ENCODE measurements at places on chromosomes 2 and 18.
A peak's percentile ranks its signal among the peaks of the same experiment; 100 is the strongest.

DNA sequence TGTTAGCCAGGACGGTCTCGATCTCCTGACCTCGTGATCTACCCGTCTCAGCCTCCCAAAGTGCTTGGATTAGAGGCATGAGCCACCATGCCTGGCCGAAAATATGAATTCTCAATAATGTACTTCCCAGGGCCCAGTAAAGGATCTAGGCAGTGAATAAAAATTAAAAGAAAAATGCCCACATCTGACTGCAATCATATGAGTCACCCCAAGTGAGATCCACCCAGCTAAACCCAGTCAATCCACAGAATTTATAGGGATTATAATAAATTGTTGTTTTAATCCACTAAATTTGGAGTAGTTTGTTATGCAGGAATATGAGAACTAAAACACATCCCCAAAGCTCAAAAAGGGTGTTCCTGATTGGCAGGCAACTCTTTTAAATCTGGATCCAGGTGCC is 93.5 kb upstream of the STK39 start:
- no peak for DNase-seq

DNA sequence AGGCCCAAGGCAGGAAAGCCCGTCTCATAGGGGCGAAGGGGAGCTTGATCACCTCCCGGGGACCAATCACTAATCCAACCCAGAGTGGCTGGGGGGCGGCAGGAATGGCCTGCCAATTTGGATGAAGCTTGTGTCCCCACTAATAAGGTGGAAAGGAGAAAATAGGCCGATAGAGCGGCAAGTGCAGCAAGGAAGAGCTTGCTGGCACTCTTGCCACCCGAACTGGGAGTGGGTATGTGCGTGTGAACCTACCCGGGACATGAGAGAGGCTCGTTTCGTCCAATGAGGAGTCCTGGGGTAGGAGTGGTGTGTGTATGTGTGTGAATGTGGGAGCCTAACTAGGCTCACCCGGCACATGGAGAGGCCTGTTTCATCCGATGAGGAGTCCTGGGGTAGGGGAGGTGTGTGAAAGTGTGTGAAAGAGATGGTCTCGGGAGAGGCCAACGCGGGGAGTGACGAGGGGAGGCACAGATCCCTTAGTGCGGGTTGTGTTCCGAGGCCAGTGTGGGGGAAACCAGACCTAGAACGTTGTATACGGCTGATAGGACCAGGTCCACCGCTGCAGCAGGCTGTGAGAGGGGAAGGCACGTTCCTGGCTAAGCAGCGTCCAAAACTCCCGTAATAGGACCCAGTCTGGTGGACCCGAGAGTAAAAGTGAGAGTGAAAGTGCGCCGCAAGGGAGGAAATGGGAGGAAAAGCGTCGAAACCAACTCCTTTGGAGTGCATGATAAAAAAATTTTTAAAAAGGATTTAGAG is 47.1 kb upstream of the SELENOI start:
- DNase-seq: peak; percentile 75

GRCh38 chr2:71555798-71556454 is 102.6 kb downstream of the DYSF start:
- no peak for DNase-seq

- no peak for DNase-seq
Observed at GRCh38 chr18:22063672-22064071, 105.7 kb upstream of the GATA6 start.

GRCh38 chr2:55419233-55419678 is 400 bp downstream of the CCDC88A start:
- peak; percentile 55 for DNase-seq

DNA sequence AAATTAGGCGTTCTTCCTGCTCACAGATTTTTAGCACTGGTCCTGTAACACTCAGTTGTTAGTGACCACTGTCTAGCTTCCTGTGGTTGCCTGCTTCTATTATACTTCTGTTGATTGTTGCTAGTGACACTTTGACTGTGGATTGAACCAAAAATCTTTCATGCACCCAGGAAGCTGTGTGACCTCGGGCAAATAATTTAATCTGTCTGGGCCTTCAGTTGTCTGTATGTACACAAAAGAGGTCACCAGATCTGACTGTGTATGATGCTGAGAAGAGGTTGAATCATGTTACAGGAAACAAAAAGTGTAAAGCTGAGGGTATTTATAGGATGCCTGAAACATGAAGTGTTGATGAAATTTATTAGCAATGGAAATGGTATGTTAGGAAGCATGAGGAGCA is 12.7 kb downstream of the ICOS start:
- no peak for DNase-seq

DNA sequence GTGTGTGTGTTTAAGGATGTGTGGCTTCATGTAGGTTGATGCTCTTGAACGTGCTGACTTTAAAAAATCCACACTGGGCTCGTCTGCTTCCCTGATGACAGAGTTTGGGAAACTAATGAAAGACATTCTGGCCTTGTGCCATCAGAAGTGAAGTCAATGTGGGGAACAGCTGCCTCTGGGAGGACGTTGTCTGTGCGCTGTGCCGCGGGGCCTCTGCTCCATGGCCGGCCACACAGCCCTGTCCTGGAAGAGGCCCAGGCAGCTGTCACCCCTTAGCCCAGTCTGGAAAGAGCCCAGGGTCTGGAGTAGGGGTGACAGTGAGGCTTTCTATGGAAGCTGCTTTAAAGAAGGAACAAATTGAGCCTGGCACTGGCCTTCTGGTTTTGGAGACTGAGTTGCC is 155.8 kb downstream of the SH3RF3 start:
- no peak for DNase-seq

DNA sequence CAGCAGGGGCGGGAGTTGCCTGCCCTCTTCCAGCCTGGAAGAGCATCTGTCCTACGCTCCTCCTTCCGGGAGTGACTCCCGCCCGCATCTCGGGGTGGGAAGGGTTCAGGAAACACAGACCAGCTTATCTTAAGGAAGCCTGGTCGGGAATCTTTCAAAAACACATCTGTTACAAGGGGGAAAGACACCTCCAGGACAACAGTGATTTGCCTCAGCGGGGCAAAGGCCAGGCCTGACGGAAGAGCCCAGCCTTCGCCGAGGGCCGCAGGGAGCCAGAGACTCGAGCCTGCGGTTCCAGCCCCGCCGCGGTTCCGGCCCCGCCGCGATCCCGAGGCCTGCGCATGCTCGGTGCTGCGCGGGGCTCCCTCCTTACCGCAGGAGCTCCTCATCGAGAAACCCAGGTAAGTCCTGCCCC is 38.1 kb upstream of the TGIF1 start:
- DNase-seq: peak; percentile 32

DNA sequence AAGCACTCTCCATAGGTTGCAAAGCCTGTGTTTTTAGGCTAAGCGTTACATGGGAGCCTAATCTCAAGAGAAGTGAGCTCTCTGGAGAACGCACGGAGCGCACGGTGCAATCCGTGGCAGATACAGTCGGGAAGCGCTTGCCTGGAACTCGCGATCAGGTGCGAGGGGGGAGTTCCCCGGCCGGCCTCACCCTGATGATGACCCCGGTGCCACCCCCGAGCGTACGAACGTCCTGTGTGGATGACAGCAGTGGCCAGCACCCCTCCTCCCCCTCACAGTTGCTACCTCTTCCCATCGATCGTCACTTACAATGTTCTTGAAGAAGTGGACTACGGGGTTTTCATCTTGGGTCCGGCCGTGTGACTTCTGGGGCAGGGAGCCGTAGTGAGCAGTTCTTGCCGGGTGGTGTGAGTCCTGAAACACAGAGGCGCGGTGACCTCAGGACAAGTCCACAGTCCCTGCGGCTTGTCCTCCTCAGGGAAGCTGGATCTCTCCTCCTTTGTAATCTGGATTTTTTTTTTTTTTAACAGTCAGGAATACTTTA is 142.9 kb downstream of the MBP start:
- DNase-seq: no peak

DNA sequence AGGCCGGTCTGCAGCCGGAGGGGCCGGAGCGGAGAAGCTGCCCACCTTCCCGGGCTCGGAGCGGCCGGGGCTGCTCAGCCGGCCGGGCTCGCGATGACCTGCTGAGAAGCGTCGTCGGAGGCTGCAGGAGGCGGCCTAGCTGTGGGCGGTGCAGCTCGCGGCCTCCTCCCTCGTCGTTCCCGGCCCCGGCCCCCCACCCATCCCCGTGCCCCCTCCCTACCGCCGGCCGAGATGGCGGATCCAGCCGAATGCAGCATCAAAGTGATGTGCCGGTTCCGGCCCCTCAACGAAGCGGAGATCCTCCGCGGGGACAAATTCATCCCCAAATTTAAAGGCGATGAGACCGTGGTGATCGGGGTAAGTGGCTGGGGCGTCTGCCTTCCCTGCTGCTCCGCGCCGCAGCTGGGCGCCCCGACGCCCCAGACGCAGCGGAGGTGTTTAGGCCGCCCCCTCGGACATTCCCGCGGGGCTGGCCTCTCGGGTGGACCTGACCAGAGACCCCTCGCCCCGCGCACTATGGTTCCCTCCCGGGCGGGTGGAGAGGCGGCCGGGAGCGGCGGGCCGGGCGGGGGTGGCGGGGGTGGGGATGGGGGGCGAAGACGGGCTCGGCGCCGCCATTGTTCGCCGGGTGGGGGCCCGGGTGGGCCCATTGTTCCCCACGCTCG is 492 bp downstream of the KIF5C start:
- no peak for DNase-seq

GRCh38 chr2:182148344-182148743 is 162.7 kb downstream of the PPP1R1C start:
- DNase-seq: no peak

GRCh38 chr2:240663546-240664190 is 19.0 kb downstream of the AQP12B start:
- DNase-seq: no peak

GRCh38 chr18:61394983-61395382 is 61.8 kb downstream of the CDH20 start:
- no peak for DNase-seq

DNA sequence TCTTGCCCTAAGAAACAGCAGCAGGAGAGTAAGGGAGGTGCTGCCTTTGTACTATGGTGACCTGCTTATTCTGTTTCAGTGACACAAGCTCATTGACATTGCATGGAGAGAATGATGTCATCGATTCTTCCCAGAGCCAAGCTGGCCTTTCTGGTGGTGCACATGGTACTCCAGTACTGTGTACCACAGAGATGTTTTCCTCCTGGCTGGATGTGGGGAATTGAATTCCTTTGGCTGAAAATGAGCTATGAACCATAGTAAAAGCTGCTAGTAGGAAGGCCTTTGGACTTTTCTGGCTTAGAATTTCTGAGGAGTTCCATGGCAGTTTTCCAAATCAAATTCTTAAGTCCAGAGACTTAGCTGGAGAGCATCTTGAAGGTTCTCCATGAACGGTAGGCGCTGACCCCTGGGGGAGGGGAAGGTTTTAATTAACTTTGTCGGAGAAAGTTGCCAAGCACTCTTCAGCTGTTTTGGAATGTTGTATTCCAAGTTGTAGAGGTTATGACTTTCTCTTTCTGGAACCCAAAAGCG is 17.1 kb upstream of the B3GNT2 start:
- no peak for DNase-seq

DNA sequence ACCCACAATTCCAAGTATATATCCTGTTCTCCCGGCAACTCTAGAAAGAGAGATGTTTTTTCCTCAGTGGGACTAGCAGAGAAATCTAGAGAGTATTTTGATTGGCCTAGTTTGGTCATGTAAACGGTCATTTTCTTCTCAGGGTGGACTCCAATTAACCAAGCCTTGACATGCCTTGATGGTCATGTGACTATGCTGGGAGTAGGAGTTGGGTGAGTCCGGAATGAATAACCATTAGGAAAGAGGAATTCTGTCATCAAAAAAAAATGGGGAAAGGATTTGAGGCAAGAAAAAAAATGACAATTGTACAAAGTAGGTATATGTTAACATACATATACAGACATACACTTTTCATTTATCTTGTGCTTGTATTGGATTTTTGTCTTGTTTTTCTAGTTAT is 248.2 kb upstream of the CDH20 start:
- DNase-seq: no peak

- no peak for DNase-seq
Observed at GRCh38 chr2:138071720-138072719, 107.7 kb downstream of the HNMT start.

GRCh38 chr2:132669908-132670495 is at the start of gene LYPD1:
TSS of gene LYPD1 (minus strand) at chr2:132670205. CDS start at chr2:132669932, 273 bp downstream.
- DNase-seq: peak; percentile 17

GRCh38 chr2:71068218-71069035 is at the start of gene NAGK:
TSS of gene NAGK (plus strand) at chr2:71068648. CDS start at chr2:71068684, 36 bp downstream.
- peak; percentile 99 for DNase-seq

DNA sequence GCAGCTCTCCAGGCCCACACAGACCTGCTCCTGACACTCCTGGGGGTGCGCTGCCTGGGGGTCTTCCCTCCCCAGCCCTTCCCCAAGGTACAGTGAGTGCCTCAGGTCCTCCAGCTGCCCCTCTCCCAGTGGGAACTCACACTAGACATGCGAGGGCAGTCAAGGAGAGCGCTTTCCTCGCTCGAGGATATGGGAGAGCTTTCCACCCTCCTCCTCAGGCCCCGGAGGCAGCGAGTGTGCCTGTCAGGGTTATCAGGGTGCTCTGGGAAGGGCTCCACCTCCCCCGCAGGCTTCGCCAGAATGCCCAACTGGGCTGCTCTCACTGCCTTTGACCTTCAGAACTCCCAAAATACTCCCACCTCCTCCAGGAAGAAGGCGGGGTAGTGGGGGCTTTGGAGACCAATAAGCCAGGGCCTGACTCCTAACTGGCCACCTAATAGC is 85.7 kb upstream of the LAPTM4A start:
- DNase-seq: no peak

DNA sequence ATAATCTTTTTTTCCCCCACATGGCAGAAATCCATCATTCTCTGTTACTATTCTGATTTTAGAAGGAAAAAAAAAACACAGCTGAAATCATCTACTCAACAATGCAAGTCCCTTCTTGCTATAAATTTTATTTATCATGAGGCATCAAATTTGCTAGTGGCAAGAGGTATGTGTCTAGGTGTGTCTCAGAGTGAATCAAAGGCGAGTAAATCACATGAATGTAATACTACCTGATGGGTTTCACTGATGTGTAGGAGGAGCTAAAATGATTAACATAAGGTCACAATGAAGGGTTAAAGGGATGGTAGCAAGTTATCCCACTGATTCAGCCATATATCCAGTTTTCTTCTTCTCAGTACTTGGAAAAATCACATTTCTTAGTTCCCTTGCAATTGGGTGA is 24.5 kb upstream of the PELI1 start:
- no peak for DNase-seq

DNA sequence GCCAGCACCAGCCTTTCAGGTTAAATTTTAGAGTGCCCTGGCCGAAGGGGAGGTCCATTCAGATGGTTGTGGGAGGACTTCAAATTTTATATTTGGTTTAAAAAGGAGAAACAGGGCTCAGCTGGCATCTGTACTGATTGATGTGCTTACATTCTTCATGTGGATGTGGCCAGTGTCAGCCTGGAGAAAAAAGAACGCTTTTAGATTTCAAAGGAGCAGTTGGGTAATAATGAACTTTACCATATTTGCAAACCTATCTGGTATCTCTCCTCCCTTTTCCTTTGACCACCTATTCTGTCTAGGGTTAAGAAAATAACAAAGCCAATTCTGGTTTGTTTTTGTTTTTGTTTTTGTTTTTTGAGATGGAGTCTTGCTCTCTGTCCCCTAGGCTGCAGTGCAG is 21.3 kb downstream of the RAB12 start:
- DNase-seq: no peak
